ENCODE measurements at places on chromosomes 7 and 10. TPM values are rescaled to one million over a fixed set of nuclear protein-coding genes. Genes with fewer than 3 reads are reported as not detected.

GRCh38 chr7:39338716-39339115 is 227.5 kb upstream of the YAE1 start:
- no peak for DNase-seq

DNA sequence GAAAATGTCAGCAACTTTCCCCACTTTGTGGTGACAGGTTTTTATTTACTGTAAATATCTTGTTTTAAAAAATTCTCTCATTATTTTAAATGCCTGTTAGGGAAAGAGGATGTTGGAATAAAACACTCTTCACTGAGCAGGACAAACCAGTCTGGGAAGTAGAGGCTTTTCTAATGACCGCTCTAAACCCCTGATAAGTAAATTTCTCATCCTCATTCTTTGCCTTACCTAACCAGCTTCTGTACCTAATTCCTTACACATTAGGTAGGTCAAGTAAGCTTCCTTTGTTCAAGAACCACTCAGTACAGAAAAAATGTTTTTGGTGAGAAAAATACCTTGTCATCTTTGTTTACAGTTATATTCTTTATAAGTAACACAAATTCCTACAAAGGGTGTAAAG is 143.6 kb downstream of the GPR85 start:
- no peak for DNase-seq

DNA sequence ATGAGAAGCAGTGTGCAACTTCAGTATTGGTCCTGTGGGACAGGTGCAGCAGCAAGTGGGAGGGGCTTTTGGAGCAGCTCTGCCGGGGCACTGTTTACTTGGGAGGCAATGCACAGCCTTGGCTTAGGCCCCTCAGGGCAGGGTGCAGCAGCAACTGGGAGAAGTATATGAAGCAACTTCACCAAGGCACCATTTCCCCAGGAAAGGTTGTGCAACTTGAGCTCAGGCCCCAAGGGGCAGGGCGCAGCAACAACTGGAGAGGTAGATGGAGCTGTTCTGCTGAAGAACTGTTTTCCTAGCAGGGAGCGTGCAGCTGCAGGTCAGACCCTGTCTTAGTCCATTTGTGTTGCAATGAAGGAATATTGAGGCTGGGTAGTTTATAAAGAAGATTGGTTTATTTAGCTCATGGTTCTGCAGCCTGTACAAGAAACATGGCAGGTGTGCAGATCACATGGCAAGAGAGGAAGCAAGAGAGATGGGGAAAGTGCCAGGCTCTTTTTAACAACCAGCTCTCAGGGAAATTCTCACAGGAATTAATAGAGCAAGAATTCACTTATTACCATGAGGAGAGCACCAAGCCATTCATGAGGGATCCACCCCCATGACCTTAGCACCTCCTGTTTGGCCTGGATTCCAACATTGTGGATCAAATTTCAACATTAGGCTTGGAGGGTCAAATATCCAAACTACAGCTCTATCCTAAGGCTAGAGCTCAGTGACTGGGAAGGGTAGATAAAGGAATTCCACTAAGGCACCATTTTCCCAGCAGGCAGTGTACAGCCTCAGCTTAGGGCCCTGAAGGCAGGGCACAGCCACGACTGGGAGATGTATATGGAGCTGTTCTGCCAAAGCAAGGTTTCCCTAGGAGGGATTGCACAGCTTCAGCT is 10.9 kb downstream of the GPR141 start:
- DNase-seq, result no peak

GRCh38 chr10:88194041-88194887 is 330.8 kb downstream of the PTEN start:
- no peak for DNase-seq

DNA sequence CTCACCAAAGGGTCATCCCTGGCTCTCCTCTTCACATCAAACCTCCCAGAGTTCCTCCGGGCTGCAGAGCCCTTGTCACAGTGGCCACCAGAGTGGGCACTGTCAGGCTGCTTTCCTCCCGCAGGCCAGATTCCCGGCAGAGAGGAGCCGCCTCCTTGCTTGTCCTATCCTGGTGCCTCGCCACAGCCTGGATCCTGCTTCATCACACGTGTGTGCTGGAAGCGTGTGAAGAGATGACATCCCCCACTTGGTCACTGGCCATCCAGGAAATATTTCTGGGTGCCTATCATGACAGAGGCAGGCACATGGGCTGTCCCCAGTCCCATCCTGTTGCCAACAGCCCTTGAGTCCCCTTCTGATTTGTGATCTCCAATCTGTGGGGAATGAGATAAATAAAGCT is 15.0 kb downstream of the INSIG1 start:
- DNase-seq, result no peak

DNA sequence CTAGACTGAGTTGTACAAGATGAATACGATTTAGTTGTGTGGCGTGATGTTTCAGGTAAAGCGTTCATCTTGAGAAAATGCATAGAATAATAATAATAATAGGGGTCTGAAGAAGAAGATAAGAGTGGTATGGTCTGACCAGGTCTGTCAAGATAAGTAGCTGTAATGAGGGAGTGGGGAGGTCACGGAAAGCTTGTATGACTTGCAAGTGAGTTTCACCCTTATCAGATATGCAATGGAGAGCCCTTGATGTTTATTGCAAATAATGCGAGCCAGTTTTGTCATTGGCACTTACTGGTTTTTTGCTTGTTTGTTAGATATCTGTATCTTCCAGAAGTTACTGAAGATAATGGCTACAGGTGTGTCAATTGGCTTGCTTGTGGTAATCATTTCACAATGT is 611.5 kb downstream of the CNTNAP2 start:
- no peak for DNase-seq

DNA sequence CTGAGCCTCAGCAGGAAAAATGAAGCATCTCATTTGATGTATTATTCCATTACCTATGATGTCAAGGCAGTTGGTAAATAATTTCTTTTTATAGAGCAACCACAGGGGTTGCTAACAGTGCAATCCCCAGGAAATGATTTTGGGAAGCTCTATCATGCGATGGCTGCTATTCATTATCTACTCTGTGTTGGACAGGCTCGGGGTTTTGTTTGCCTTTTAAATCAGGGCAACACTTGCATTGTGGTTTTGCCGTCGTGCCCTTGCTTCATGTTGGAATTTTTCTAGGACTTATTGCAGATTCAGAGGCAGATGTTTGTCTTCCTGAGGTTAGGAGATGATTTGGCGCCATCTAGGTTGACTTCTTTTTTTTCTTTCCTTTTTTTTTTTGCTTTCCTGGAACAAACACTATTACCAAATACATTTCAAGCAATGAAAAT is 128.4 kb downstream of the BICC1 start:
- no peak for DNase-seq

GRCh38 chr10:78451592-78451991 is 417.9 kb downstream of the RPS24 start:
- DNase-seq, result peak; percentile 76

GRCh38 chr7:39696631-39697030 is 73.3 kb downstream of the RALA start:
- no peak for DNase-seq

GRCh38 chr7:155362380-155363145 is 64.9 kb downstream of the INSIG1 start:
- peak; percentile 46 for DNase-seq

GRCh38 chr7:55050281-55050680 is 31.5 kb downstream of the EGFR start:
- no peak for DNase-seq

- no peak for DNase-seq
These were observed 20.0 kb downstream of the GLI3 start for GRCh38 chr7:42217053-42217452.

GRCh38 chr7:8423057-8423456 is 10.4 kb upstream of the NXPH1 start:
- no peak for DNase-seq

GRCh38 chr10:131290781-131291180 is 20.7 kb downstream of the TCERG1L start:
- no peak for DNase-seq

The SPDYE9 gene
- total RNA-seq, result not detected

The PON2 gene
- total RNA-seq, result 39.1 TPM

The EN2 gene
- 0.14 TPM for total RNA-seq

The MMS19 gene
- total RNA-seq, result 32.1 TPM

The IL2RA gene
- total RNA-seq, result 0.81 TPM
